OCI-LY7 (cell line): ENCODE measurements at places on chromosomes 5 and 9. TPM values are rescaled to one million over a fixed set of nuclear protein-coding genes. Genes with fewer than 3 reads are reported as not detected.
A peak's percentile ranks its signal among the peaks of the same experiment; 100 is the strongest.

Gene IFNB1
- total RNA-seq: not detected in 2 replicates

DNA sequence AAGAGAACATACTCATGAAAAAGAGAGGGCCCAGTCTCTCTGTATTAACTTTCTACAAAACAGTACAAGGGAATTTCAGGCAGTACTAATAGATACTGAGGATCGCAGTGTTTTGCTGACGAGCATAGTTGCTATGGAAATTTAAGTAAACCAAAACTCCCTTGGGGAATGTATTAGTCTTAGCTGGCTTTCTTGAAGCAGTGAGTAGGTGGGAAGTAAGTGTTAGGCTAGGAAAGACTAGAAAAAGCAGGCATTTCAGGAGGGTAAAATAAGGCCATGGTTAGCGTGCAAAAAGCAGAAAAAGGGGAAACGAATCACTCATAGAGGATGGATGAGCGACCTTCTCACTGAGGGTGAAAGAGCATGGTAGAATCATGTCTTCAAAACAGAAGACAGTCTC lies 84.3 kb upstream of the ACTBL2 start:
- no peak for DNase-seq

Gene GLIPR2
- not detected in 2 replicates for total RNA-seq

DNA sequence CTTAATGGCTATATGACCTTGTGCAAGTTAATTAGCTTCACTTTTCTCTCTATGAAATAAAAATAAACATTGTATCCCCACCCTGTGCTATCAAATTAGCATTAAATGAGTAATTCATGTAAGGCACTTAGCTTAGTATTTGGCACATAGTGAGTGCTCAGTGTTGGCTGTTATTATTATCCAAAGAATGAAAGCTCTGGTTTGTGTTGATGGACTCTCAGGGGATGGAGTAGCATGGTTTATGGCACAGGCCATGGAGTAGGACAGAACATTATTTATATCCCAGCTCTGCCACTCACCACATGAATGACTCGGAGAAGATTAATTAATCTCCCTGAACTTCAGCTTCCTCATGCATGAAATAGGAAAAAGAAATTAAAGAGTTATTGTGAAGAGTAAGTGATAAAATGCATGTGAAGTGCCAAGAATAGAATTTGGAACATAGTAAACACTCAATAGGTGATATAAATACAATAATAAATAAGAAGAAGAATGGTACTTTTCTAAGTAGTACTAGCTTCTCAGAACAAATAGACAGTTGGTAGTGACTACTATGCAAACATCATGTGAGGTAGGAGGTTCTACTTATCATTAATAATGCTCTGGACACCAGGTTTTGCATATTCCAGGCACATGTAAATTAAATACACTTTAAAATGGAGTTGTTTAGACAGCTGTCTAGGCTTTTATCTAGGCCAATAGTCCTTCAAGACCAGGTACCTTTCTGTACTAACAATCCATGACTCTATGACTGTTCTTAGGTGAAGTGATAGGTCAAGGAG lies 146.4 kb downstream of the GRIA1 start:
- no peak for DNase-seq

- DNase-seq: no peak
Observed at GRCh38 chr9:108345826-108346225, 510.0 kb downstream of the ACTL7B start.

Gene NTNG2
- 1.9 and 3.2 TPM in 2 replicates for total RNA-seq

GRCh38 chr5:109558364-109558763 lies 131.4 kb upstream of the MAN2A1 start:
- DNase-seq: no peak

DNA sequence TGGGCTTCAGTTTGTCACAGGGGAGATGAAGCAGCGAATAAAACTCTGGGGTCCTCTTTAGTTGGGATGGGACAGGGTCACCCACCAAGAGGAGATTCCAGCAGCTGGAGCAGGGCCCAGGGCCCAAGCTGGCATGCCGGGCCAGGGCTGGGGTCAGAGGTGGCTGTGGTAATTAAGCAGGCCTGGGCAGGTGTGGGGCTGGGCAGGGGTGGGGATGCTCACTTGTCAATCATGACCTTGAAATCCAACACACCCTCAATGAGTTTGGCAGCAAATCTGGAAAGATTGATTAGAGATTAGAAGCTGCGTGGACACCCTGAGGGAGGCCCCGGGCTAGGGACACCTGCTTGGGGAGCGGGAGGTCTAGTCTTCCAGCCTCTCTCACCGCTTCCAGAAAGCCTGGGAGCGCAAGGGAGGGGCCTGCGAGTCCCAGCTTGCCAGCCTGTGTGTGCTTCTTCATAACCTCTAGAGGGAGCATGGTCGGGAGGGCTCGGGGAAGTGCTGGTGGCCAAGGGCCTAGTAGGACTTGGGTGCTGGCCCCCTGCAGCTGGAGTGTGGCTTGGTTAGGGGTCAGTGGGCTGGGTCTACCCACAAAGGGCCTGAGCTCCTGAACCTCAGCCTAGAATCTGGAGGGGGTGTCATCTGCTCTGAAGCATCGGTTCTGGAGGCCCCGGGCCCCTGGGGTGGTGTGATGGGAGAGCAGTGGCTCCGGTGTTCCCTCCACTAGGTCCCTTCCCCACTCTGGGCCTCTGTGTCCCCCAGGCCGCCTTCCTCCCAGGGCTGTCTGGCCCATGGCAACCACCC lies 7.6 kb downstream of the CRAT start:
- DNase-seq: peak; percentile 63
